ENCODE measurements at places on chromosomes 4 and X.

DNA sequence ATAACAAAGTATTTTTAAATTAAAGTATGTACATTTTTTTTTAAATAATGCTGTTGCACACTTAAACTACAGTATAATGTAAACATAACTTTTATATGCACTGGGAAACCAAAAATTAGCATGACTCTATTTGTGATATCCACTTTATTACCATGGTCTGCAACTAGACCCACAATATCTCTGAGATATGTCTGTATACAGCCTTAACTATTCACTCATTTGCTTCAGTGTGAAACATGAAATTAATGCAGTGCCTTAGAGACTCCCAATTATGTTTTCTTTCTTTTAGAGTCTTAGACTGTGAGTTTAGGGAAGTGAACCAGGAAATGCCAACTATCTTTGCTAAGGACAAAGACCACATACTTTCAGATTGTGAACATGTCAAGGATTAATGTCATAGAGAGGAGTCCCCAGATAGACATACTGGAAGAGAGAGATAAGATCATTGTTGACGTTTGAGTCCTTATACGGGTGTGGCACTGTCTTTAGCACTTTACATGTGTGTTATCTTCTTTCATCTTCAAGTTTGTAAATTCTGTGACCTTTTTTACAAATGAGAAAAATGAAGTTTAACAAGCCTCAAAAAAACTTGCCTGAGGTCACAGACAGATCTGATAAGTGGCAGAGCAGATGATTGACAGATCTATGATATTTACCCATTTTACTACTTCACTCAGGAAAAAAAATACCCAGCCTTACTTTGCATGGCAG lies 23.2 kb downstream of the CXorf58 start:
- no peak for DNase-seq

DNA sequence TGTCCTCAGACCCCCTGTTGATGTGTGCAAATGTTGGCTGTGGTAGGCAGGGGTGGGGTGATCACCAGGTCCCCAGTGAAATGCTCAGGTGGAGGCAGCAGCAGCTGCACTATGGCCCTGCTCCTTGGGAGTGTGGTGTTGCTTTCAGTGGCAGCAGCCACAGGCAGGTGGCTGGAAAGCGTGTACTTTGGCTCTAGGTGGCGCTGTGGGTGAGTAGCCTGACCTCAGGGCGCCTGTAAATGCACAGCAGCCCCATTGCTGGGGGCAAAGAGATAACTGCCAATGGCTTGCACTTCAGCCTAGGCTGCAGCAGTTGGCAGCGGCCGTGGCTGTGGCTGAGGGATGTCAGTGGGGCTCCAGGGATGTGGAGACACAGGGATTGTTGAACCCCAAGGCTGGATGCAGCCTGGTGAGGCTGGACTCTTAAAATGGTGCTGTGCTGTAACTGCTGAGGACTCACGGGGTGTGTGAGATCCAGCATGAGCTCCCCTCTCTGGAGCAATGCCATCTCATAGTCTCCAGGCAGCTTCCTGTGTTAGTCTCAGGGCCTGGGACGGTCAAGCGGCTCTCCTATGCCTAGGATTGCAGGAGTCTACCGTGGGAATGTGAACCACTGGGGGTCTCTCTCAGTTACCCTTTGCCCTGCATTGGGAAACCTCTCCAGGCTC lies 421.7 kb upstream of the HTR2C start:
- no peak for DNase-seq

DNA sequence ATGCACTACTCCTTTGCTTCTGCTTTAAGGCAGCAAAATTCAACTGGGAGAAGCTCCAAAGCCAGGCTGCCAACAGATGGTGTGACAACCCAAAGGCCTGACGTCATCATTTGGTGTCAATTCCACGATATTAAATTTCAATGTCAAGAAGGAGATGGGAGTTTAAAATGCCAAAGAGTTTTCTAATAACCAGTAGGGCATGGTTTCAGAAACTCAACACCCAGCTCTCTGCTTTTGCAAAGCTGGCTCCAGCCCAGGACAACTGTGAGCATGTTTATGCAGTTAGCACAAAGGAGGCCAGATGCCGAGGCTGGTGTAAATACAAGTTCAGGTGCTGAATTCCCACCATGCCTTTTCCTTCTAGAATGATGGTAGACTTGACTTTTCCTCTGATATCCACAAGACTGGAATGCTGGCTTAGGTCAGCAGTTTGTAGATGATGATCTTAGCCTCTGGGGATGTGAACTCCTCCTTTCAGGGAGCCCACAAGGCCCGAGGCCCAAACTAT lies 67.3 kb downstream of the AFAP1 start:
- no peak for DNase-seq

- no peak for DNase-seq
Measured at GRCh38 chr4:165877286-165877685, 4.2 kb downstream of the TLL1 start.

DNA sequence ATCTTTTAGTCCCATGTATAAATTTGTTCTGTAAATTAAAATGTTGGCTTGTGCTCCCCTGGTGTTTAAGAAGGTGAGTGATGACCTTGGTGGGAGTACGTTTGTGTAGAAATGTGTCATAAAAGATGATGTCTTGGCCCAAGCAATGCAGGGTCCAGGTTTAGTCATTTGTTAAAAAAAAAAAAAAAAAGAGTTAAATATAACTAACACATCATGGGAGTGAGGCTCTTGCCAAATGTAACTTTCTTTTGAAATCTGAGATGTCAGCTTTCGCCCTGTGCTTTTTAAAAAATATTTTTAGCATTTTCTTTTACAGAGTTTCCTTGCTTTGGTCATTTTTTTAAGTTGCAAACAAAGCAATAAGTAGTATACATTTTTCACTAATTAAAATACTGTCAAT lies 135.6 kb downstream of the FBXO8 start:
- no peak for DNase-seq

- no peak for DNase-seq
Measured at GRCh38 chrX:30948626-30949025, 59.6 kb upstream of the TAB3 start.

GRCh38 chrX:72392042-72392441 lies 86.3 kb upstream of the CITED1 start:
- DNase-seq: no peak

DNA sequence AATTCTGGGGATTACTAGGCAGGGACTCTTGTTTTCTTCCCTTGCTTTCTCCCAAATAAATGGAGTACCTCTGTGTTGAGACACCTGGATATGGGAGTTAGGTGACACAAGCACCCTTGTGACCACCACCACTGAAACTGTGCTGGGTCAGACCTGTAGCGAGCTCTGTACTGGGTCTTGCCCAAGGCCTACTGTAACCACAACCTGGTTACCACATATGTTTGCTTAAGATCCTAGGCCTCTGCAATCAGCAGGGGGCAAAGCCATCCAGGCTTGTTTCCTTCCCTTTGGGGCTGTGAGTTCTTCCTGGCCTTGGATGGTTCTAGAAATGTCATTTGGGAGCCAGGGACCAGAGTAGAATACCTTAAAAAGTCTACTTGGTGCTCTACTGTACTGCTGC lies 49.4 kb downstream of the LPAR4 start:
- no peak for DNase-seq

GRCh38 chr4:153418121-153418520 lies 48.0 kb upstream of the TMEM131L start:
- no peak for DNase-seq
